Activated CD8-positive, alpha-beta memory T cell treated with anti-CD3 and anti-CD28 coated beads for 48 hours (primary cell): ENCODE measurements at places on chromosomes 7 and 10.

GRCh38 chr7:10789170-10789569, 184.5 kb upstream of the PHF14 start:
- DNase-seq = no peak

GRCh38 chr10:75972491-75973276, 541.3 kb downstream of the LRMDA start:
- DNase-seq = no peak

- no peak for DNase-seq
Measured at GRCh38 chr7:40341836-40342235, 207.0 kb downstream of the SUGCT start.

- no peak for DNase-seq
Measured at GRCh38 chr7:151107882-151108281, 21.6 kb downstream of the AGAP3 start.

- DNase-seq = no peak
Measured at GRCh38 chr7:112060625-112061024, 145.6 kb downstream of the DOCK4 start.

- no peak for DNase-seq
Measured at GRCh38 chr10:126956712-126957108, 51.5 kb downstream of the DOCK1 start.

DNA sequence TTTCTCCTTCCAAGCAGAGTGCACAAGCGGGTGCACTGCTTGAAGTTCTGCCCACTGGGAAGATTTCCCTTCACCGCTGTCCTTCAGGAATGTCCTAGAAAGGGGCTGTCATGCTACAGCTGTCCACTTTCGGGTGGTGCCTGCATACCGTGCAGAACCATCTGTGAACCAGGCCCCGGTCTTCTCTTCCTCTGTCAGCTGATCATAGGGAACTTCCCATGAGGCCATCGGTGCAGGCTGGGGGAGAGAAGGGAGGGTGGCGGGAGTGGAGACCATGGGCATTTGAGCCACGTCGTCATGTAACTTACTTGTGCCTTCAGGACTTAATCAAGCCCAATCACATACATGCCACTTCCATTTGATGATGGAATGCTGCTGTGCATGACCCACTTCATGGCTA, 111.6 kb downstream of the NKX6-2 start:
- DNase-seq = no peak

- no peak for DNase-seq
Measured at GRCh38 chr7:74519395-74519794, 65.7 kb downstream of the GTF2IRD1 start.
